Stimulated activated CD4-positive, alpha-beta T cell treated with anti-CD3 and anti-CD28 coated beads, Interleukin-1b, Interleukin-23, amount 100 ng/mL, for 1 hour (primary cell): ENCODE measurements at places on chromosomes 6 and 20.

DNA sequence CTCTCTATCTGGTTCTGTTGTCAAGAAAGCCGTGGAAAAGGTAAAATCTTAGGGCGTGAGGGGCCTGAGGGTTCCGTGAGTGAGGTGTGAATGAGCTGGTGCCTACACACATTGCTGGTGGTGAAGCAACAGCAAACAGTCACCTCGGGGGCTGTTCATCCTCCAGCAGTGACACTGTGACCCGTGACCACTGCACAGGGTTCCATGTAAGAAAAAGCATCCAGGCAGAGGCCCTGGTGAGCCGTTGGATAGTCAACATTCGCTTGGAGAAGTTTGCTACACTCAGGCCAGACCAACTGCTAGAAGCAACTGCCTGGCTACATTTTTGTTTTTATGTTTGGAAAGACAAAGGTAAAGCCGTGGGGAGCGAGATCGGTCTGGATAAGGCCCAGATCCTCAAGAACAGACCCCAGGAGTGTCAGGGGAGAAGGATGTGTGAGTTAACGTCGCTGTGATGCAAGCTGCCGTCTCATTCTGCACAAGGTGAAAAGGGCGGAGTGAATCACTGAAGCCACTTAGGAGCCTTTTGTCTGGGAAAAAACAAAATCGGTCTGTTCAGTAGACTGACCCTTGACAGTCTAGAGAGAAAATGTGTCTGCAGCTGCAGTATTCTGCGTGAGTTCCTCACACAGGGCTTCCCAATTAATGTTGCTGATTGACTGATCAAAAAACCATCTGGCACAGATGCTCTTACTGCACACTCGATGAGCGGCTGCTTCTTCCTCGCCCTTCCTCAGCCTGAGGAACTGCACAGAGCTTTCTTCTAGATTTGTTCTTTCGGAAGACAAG is 404.0 kb downstream of the SMOC2 start:
- no peak for DNase-seq

GRCh38 chr6:36659271-36659670 is 19.2 kb upstream of the CDKN1A start:
- DNase-seq = no peak

GRCh38 chr6:33693186-33694105 is 18.1 kb downstream of the UQCC2 start:
- DNase-seq = no peak

GRCh38 chr6:127347178-127347577 is 3.8 kb upstream of the ECHDC1 start:
- no peak for DNase-seq

GRCh38 chr6:47413752-47414422 is 63.7 kb upstream of the CD2AP start:
- no peak for DNase-seq

- no peak for DNase-seq
These were observed 203.3 kb downstream of the ARID1B start for GRCh38 chr6:156980515-156980914.
